ENCODE measurements at places on chromosomes 2 and 18.

- DNase-seq = no peak
These were observed 495.9 kb downstream of the IRS1 start for GRCh38 chr2:226303707-226304106.

GRCh38 chr2:60992985-60993392, 24.5 kb upstream of the PEX13 start:
- no peak for DNase-seq

DNA sequence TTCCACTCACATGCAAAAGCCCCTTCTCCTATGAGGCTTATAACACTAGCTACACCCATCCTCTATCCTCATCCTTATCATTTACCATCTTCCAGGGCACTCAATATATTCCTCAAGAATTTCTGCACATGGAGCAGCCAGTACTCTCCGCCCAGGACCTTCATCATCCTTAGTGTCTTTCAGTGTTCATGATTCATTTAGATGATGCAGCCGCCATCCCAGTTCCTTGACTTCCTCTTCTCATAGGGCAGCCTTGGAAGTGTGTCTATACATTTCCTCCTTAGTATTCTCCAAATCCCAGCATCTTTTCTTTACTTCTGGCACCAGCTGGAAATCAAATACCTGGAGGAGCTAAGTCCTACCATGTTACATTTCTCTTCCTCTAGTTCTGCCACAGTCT, 3.0 kb upstream of the ITSN2 start:
- no peak for DNase-seq

DNA sequence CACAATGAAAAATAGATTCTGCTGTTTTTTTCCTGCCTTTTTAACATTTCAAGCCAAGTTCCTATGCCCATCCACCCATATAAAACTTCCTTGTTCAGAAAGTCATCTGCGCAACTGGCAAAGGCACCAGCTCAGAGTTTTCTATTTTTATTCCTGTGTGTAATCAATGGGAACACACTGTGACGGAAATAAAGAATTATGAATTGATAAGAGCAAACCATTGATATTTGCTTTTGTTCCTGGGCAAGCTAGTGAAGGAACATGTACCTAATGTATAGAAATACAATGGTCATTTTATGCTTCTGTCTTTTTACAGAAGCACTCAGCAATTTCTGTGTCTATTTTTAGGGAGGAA, 30.8 kb upstream of the AAK1 start:
- DNase-seq = no peak

- no peak for DNase-seq
These were observed 95.6 kb downstream of the ITGA4 start for GRCh38 chr2:181552808-181553207.

DNA sequence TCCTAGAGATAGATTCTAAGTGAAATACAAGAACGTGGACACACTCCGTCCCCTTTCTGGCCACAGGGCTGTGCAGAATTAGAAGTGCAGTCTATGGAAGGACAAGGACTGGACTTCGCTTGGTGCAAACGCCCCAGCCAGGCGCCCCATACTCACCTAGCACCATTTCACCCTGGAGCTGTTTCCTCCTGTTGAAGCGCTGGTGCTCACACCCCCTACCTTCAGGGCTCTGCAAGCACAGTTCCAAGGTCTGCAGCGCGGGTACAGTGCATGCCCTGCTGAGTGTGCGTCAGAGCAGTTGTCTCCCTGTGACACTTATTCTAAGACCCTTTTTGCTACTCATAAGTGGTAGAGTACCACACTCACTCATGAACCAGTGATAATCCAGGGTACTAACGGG, 3.0 kb downstream of the HPCAL1 start:
- peak; percentile 70 for DNase-seq

- DNase-seq = no peak
These were observed 1574.2 kb upstream of the PIK3C3 start for GRCh38 chr18:40380686-40381439.

DNA sequence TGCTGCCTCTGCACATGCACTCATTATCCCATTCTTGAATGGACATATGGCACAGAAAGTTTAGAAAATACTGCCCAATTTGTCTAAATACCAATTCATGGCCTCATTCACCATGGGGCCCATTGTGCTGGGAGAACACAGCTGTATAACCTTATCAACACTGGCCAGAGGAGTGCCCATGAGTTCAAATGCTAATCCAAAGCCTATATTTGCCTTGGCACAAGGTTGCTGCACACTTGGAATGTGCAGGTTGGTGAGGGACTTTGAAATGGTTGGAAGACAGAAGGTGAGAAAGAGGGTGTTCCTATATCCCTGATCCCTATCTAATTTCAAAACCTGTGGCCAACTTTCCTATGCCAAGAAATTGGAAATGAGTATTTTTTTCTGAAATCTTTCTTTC, 693.9 kb upstream of the ID2 start:
- DNase-seq = no peak

DNA sequence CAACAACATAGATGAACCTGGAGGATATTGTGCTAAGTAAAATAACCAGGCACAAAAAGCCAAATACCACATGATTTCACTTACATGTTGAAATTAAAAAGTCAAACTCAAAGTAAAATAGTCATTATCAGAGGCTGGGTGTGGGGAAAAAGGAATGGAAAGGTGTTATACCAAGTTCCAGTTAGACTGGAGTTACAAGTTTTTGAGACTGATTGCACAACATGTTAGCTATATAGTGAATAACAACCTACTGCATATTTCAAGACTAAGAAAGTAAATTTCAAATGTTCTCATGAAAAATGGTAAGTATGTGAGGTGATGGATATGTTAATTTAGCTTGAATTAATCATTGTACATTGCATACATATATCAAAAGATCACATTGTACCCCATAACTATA, 116.8 kb upstream of the HNMT start:
- no peak for DNase-seq

DNA sequence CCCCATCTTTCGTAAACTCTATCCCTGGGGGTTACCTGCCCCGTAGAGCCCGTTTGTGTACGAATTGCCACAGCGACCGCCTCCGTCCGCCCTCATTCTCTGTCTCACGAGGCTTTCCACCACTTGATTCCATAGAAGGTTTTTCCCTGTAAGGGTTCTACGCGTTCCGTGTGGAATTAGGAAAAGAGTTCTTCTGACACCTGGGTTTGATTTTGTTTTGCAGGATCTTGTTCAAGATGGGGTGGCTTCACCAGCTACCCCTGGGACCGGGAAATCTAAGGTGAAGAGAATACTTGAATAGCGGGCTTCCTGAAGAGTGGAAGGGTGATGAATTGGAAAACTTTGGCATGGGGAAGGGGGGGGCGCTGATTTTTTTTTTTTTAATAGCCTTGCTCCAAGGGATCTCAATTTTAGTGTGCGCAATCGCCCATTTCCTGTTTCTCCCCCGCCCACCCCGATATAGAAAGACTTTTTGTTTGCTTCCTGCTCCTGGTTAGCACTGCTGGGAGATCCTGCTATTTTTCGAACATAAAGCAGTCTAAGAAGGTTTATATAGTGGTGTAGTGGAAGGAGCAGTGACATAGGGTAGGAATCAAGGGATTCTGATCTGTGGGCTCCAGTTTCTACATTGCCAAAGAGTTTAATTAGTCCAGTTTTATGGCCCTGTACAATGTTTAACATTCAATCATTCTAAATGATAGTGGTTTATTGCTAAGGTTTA, 564 bp downstream of the GCC2 start:
- DNase-seq = peak; percentile 46

DNA sequence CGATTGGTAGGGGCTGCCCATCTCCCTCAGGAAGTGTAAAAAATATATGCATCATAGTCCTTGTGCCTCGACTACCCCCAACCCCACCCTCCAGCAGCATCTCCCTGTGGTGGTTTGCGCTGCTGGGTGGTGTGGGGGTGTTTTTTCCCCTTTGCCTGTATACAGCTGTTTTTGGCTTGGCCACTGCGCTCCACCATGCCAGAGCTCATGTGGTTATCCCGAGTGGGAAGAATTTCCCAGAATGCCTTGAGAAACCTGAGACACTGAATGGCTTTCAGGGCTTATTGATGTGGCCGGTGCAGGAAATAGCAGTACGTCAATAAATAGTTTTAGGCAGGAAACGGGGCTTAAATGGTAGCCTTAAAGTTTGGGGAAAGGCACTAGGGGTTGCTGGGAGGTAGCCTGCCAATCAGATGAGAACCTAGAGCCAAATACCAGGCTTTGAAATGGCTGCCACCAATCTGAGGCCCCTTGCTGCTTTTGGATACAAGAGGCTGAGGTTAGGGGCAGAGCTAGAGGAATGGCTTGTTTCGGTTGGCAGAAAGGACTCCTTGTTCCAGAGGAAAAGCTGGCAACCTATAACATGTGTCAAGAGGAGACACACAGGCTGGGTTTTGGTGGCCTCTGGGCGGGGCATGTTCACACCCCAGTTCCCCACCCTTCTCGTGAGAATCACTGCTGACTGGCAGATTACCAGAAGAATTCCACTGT, 144.1 kb downstream of the SMAD7 start:
- no peak for DNase-seq

GRCh38 chr2:178449700-178450523, 1.1 kb downstream of the PRKRA start:
- peak; percentile 7 for DNase-seq

DNA sequence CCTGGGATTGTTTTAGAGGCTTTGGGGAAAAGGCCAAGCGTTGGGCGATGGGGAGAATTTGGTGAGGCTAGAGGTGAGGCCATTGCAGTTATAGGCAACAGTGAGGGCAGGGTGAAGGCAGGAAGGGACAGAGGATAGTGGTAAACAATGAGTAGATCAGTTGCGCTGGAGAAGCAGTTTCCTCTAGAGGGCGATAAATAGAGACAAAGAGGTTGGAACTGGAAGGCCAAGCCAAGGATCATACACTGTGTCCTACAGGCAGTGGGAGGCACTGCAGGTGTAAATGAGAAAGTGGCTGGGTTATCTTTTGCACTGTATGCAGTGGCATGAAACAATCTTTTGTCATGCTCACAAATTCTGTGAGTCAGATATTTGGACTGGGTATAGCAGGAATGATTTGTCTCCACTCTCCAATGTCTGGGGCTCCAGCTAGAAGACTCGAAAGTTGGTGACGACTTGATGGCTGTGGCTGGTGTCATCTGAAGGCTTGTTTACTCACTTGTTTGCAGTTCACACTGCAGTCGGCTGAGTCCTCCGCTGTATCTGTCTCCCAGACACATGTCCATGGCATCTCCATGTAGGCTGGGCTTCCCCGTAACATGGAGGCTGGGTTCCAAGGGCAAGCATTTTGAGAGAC, 82.1 kb downstream of the TNP1 start:
- DNase-seq = no peak

GRCh38 chr2:147923846-147924245, 79.0 kb downstream of the ACVR2A start:
- DNase-seq = no peak

GRCh38 chr2:172919732-172920131, 155.9 kb upstream of the MAP3K20 start:
- DNase-seq = no peak

DNA sequence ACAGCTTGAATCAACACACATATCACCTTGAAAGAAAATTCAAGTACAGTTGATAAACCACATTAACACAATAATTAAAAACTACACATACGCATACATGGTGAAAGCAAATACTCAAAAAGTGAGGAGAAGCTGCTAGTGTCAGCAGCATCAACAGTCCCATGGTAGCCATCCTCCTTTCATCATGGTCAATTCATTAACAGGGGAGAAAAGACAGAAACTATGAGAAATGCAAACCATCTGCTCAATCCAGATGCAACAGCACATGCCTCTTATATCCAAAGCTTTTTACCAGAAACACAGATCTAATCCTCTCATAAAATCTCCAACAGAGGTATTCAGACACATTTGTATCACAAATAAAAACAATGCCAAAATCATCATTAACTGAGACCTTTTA, 81.9 kb upstream of the CHRNA1 start:
- DNase-seq = no peak

- DNase-seq = no peak
These were observed 296.0 kb downstream of the TMX3 start for GRCh38 chr18:68418881-68419280.

DNA sequence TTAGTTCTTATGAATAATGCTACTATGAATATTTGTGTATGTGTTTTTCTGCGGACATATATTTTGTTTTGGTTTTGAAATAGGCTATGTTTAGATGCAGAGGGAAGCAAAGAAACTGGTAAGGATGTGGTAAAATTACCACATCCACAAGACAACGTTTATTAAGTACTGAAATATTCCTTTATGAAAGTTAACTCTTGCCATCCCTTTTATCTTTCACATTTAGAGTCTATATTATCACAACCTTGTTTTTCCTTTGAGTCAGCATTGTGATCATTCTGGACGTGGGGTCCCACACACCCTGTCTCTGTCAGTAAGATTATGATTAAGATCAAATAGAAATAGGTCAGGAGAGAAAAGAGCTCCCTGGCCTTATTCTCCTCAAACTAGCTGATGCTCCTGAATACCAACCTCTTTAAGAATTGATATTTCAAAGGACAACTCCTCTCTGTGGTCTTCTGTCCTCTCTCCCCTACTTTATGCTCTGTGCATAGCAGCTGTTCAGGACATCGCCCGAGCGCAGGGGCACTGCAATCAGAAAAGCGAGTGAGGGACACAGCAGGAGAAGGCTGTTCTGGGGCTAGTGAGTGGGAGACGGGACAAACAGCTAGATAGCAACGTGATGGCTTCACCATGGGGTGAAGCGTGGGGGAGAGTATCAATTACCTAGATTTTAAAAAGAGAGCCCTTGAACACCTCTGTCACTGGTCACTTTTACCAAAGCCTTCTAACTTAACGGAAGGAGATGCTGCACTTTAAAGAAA, 12.2 kb downstream of the METAP1D start:
- no peak for DNase-seq

- DNase-seq = no peak
These were observed 608 bp downstream of the CCDC138 start for GRCh38 chr2:108787216-108787541.

DNA sequence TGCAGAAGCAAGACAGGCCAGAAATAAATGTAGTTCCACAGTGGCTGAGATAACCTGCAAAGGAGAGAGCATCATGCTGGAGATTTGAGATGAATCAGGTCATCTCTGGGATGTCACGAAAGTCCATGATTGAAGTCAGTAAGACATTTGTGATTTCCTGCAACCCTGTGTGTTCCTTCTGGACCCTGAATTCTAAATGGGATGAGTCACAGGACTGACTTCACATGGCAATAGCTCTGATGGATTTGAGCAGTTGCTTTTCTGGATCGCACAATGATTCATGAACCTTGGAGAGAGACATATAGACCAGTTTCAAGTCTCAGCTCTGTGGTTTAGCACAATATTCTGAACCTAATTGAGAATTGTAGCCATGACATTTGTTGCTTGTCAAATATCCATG, 102.9 kb downstream of the TSN start:
- DNase-seq = no peak

DNA sequence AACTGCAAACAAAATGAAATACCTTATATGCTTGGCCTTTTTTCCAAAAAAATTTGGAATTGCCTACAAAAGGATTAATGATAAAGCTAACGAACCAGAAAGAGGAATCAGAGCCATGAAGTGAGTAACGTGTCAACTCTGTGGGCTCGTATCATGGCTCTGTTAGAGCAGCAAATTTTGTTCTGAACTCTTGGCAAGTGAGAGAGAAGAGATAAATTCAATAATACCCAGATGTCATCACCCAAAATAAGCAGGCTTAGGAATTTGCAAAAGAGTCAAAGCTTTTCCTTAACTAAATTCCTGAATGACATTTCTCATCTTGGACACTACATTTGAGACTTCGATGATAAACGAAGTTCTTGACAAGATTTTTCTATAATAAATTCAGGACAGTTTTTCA, 4.4 kb downstream of the TXNDC2 start:
- DNase-seq = no peak

- DNase-seq = no peak
These were observed 118.7 kb downstream of the NUP35 start for GRCh38 chr2:183242937-183243336.

GRCh38 chr2:122329278-122329677, 573.8 kb downstream of the TSN start:
- DNase-seq = no peak
